ENCODE measurements at places on chromosomes 5 and 9.

DNA sequence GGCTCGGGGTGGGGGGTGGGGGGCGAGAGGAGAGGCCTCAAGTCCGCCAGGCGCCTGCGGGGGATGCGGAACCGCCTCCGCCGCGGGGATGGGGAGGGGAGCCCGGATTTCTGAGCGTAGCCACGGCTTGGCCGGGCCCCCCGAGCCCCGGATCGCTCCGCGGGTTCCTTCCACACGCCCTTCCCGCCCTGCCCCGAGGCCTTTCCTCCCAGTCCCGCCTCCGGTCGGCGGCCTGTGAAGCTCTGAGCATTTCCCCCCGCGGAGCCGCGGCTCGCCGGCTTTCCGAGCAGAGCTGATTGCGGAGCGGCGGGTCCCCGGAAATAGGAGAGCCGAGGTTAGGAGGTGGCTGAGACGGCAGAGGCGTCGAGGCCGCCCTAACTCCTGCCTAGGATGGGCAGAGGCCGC lies 6.1 kb downstream of the IRX4 start:
- DNase-seq: no peak

DNA sequence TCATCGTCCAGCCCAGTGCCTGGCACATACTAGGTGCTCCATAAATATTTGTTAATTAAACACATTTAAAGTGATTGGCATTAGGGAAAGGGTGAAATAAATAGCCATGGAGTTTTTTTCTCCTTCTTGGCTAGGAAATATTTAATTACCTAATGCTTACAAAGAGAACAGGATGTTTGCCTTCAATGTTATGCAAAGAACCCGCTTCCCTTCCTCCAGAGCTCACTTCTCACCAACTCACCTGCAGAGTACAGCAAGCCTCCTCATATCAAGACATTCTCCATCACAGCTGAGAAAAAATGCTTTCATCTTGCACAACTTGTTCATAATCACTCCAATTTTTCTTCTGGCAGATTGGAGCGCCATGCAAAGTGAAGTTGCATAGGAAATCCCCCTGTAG lies 161.7 kb upstream of the STK32A start:
- no peak for DNase-seq

DNA sequence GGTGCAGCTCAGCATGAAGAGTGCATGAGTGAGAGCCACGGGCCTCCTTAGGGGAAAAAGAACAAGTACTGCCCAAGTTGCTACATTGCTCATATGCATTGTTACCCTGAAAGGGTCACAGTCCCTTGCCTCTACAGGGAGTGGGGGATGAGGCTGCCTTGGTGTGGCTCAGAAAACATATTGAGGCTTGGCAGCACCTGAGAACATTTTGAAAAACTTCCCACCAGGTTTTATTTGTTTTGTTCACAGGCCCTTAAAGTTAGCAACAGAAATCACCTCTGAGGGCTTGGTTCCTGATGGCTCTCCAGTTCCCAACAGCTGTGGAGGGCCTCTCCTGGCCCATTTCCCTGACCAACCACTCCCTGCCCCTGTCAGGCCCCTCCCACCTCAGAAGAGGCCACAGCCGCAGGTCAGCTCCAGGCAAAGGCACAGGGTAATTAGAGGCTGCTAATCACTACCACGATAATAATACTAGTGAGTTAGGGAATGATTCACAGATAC lies 90.7 kb upstream of the ADRA1B start:
- peak; percentile 32 for DNase-seq

DNA sequence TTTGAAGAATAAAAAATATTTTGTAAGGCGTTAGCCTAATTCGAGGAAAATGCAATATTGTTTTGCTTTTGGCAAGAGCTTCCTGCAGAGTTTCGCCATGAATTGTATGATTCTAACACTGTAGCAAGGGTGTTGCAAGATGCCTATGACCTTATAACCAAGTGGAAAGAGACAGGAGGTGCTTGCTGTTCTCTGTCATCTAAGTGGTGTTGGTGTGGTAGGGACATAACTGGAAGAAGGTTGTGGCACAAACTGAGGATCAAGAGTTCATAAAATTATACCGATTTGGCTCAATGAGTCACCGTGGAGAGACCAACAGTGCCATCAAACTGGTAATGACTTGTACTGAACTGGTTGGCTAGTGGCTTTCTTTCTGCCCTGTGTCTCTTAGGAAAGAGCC lies 6.3 kb downstream of the STC2 start:
- peak; percentile 67 for DNase-seq

DNA sequence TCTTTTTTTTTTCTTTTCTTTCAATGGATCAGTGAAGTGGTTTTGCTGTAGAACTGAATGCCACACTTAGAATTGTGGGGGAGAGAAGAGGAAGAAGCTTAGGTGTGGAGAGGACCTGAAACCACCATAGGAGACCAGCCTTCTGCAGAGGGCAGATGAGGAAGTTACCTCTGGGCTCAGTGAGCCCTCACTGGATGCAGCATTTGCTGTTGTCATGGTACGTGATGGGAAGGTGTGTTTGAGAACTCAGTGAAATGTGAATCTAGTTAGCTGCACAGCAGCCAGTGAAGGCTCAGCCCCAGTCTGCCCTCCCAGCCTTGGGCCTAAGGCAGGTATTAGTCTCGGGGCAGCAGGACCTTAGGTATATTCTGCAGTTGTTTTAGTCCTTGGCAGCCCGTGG lies 17.5 kb downstream of the CYFIP2 start:
- DNase-seq: no peak

DNA sequence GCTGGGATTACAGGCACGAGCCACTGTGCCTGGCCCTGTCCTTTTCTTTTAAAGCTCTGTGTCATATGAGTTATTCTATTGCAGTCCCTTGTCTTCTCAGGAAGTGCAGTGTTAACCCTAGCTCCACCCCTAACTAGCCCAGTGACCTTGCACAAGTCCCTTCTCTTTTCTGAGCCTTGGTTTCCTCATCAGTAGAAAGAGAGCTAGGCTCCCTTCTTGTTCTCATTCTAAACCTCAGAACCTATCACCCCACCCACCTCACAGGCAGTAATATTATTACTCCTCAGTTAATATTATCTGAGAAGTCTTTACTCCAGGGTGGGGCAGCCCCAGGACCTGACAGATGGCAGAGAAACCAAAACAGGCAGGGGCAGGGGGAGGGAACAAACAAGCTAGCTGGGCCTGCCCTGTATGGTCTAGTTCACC lies 7.2 kb downstream of the CYFIP2 start:
- no peak for DNase-seq

DNA sequence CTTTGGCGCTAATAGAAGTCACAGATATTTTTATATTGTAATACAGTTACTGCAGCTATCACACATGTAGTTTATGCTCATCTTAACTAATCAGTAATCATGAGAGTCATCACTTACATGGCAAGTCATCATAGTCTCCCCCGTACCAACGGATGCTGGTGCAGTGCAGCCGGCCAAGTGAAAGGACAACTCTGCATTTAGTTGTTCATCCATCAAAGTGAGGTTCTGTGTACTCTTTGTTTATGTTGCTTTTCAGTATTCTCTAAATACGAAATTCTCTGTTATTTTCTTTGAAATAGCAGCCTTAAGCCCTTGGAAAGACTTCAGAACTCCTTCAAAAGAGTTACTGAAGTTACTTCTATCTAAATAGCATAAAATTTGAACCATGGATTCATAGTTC lies 216.7 kb downstream of the CCDC171 start:
- no peak for DNase-seq

- DNase-seq: no peak
Measured at GRCh38 chr5:111901296-111901695, 144.3 kb upstream of the NREP start.
